Activated CD4-positive, alpha-beta T cell treated with anti-CD3 and anti-CD28 coated beads, Interleukin-2, amount 50 U/mL, for 48 hours (primary cell): ENCODE measurements at places on chromosomes 5 and 9.

GRCh38 chr5:5539590-5539989 lies 117.1 kb downstream of the ICE1 start:
- DNase-seq = no peak

DNA sequence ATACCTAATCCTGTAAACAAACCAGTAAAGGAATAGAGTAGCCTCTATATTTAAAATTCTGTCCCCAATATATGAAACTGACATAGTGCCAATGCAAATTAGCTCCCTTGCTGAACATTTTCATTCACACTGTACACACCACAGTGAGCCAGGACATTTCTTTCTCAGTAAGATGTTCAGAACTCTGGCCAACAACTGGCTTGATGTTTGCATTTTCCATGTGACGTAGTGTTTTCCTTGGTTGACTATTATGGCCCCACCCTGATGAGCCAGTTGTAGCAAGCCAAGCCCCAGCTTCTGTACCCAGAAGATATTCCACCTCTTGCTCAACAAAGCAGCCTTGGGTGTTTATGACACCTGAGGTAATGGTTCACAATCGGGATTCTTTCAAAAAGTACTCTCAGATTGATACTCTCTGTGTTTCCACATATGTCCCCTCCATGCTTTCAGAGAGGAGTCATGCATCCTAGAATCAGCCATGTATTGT lies 17.7 kb upstream of the ANXA1 start:
- DNase-seq = no peak

- DNase-seq = no peak
These were observed 151.5 kb downstream of the BNC2 start for GRCh38 chr9:16718952-16719351.

DNA sequence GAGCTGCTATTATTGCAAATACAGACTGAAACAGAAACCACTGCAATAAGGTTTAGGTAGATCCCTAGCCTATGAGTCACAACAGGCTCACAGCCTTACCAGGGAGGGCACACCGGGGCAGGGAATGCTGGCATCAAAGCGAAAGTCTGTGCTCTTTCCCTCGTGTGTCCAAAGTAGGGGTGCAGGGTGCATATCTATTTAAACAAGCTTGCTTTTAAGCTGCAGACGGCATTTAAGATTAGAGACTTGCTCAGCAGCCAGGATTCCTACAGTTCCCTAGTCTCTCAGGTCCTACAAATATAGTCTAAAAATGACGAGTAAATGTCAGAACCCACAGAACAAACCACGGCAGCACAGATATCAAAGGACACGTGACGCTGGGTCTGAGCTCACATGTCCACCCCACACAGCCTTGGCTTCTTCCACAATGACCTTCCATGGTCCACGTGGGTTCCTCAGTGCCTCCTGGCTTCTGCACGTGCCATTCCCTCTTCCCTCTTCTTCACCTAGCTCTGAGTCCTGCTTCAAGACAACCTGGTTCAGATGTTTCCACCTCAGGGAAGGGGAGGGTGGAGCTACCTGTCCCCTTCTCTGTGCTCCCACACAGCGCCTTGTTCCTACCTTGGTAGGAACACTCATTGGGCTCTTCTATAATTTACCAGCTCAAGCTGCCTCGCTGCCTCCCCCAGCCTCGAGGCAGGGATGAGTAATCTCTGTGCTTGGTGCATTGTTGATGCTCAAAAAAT lies 193.2 kb downstream of the MAPKAP1 start:
- DNase-seq = no peak

DNA sequence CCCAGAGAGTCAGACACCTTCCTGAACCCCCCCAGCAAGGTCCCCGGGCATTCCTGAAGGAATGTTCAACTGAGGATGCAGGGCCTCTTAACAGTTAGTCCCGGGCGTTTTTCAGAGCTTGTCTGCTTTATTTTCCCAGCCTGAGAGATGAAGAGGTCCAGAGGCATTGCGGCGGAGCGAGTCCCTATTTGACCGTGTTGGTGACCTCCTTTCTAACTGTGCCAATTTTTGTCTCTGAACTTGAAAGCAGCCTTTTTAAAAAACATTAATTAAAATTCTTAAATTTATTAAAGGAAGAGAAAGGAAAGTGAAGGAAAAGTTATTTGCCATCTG lies 433 bp upstream of the PTAR1 start:
- no peak for DNase-seq

DNA sequence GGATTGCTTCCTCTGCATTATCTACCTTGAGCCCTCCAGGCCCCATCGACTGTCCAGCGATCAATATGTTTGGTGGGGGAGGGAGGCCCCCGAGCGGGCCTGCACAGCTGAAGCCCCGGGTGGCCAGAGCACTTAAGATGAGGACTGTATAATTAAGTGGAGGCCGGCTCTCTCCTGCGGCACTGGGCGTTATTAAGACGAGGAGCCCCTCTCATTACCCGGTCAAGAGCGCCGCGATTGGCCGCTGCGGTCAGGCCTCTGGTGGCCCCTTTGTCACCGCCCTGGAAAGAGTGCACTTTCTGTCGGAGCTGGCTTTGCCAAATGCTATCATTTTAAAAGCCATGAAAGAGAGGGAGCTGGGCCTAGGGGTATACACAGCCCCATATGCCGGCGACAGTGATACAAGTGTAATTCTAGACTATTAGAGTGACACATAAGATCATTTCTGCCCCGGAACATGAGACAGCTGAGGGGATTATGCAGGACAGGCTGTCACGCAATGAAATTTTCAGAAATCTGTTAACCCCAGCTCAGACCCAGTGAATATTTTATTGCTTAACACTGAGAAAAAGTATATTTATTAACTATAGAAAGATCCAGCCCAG lies 106.3 kb upstream of the IRX1 start:
- no peak for DNase-seq

DNA sequence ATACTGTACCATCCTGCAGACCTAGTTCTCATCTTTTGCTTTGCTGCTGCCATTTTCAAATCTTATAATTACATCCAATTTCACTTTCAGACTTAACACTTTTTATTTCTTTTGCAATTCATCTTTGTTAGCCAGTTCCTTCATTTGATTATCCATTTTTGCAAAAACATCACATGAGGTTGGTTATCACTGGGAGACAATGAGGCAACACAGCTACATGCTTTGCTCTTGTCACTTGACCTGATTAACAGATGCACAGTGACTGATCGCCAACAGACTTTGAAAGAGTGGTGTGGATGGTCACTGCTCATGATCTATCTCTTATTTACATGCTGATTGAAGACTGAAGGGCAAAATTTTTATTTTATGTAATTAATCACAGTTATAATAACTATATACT lies 17.0 kb upstream of the RNF20 start:
- DNase-seq = no peak

GRCh38 chr5:15904899-15905830 lies 274.4 kb downstream of the MARCHF11 start:
- no peak for DNase-seq

GRCh38 chr5:114782869-114783268 lies 386.8 kb downstream of the TRIM36 start:
- DNase-seq = no peak

DNA sequence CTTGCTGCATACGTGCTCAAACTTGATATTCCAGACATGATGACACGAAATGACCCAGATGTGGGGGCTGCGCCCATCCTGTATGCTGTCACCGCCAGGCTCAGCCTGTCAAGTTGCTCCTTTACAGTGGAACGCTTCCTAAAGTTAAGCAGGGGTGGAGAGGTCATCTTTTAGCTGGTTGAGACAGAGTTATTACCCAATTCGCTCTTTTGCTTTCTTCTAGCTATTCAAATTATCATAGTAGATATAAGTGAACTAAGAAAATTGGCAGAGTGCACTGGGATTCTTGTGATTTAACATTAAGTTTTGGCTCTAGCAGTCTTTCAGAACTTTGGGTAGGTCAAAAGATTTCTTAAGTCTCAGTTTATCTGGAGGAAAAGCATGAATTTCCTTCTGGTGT lies 69.8 kb upstream of the BASP1 start:
- DNase-seq = no peak

DNA sequence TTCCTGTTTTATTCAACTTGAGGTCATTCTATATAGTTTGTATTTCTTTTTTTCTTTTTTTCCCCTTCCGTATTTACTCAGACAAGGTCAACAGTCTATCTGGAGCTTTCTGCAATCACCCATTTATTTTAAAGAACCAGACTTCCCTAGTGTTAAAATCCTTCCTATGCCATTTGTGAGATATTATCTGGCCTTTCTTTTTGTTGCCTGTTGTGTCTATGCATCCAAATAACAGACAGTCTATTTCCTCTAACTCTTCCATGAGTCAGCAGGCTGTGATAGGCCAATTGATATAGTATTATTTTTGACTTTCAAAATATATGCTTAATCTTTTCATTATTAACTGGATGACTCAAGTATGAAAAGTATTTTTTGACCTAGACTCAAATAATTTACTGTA lies 291.2 kb upstream of the PTPRD start:
- no peak for DNase-seq

DNA sequence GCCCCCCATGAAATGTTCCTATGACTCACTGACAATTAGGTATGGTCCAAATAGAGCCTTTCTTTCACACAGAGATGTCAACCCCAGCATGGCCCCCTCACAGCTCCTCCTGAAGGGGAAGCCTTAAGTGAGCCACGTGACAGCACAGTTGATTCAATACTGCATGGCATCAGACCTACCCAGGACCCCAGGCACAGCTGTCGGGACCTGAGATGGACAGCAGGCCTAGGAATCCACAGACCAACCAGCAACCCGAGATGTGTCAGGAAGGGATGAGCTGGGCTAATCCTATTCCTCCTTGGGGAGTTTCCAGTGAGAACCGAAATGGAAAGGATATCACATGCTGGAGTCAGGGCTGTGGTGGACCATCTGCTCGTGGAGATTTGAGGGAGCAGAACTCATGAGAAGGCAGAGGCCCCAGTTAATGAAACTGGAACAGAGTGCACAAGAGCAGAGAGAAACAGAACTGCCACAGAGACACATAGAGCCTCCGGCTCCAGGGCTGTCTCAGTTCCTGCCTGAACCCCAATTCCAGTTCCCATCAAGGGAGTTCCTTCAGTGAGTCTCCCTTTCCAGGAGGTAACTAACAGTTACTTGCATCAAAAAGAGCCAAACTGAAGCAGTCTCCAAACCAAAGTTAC lies 42.1 kb upstream of the SMIM23 start:
- DNase-seq = no peak

GRCh38 chr9:117305454-117305853 lies 109.4 kb downstream of the ASTN2 start:
- DNase-seq = no peak

DNA sequence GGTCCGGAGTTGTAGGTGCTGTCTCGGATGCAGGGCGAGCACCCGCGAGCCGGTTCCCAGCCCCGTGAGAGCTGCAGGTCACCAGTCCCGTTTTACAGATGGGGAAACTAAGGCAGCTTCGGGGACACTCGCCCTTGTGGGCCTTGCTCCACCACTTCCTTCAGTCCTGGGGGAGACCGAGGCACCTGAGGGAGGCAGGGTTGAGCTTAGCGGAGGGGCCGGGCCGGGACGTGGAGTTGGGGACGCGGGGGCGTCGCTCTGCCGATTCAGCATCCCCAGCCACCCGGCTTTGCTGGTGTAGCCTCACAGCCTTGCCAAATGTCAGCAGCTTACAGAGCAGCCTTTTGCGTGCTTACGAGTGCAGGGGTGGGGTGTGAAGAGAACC lies 530 bp downstream of the BBLN start:
- DNase-seq = peak; percentile 59

- DNase-seq = no peak
These were observed 12.4 kb downstream of the IPPK start for GRCh38 chr9:92657296-92658094.

DNA sequence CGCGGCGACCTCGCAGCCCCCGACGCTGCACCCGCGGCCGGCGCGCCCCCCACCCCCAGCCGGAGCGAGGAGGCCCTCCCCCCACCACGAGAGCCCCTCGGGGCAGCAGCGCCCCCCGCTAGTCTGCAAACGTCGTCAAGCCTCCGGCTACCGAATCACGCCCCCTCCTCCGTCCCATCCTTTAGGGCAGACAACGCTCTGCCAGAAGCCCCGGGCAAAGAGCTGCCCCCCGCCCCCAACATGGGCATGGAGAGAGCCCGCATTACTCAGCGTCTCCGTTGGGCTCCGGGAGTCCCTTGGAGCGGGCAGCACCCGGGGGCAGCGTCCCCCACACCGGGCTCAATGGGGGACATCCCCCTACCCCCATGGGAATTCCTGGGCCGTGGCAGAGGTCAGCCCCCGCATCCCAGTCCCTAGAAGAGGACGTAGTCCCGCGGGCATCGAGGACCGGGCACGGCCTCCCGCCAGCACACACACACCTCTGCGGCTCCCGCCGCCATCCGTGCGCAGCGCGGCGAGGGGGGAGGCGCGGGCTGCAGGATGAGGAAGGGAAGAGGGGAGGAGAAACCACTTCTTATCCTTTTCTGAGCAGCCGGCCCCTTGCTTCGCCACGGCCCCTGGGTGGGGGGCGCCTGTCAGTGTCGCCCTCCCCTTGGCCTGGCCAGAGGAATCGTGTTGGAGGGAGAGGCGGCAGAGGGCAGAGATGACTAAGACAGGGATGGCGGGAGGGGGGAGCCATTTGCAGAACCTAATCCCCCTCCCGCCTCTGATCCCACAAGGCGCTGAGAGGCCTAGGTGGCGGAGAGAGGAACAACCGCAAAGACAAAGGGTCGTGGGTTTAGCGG lies 750 bp downstream of the DNM1 start:
- peak; percentile 25 for DNase-seq

GRCh38 chr9:93682155-93682968 lies 106.0 kb downstream of the PHF2 start:
- DNase-seq = peak; percentile 81

- no peak for DNase-seq
These were observed 69.8 kb downstream of the PTTG1 start for GRCh38 chr5:160491438-160491837.

DNA sequence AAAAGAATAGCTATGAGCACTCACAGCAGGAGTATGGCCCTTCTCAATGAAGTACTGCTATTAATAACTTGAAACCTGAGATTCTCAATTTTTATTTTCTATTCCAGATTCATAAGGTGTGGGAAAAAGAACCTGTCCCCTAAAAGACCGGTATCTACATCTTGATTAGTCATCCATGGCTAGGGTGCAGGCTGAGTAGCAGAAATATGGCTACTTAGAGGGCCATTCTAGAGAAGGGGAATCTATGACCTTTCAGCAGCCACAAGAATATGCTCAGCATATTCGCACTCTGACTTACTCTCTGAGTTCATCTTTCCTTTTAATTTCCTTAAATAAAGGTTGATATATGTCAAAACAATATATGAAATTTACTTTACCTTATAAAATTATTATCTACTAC lies 27.7 kb downstream of the WDR36 start:
- DNase-seq = no peak

DNA sequence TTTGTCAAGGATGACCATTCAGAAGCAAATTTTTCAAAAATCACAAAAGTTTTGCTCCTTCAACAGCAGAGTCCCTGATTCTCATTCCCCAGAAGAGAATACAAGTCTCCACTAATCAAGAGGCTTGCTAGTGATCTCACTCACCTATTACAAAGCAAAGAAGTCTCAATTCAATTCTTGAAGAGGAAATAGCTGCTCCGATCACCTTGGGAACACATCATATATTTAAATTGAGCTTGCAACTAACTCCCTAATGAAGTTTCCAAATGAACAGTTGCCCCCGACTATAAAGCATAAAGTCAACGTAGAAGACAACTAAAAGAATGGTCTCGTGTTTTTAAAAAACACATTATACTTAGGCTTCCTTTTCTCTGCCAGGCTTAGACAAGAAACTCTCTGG lies 1.6 kb downstream of the LIFR start:
- no peak for DNase-seq

GRCh38 chr5:110371725-110372041 lies 354.8 kb downstream of the TMEM232 start:
- no peak for DNase-seq

- DNase-seq = no peak
These were observed 410.1 kb upstream of the SMARCA2 start for GRCh38 chr9:1604942-1605560.
